ENCODE measurements at places on chromosomes 6 and 20.

DNA sequence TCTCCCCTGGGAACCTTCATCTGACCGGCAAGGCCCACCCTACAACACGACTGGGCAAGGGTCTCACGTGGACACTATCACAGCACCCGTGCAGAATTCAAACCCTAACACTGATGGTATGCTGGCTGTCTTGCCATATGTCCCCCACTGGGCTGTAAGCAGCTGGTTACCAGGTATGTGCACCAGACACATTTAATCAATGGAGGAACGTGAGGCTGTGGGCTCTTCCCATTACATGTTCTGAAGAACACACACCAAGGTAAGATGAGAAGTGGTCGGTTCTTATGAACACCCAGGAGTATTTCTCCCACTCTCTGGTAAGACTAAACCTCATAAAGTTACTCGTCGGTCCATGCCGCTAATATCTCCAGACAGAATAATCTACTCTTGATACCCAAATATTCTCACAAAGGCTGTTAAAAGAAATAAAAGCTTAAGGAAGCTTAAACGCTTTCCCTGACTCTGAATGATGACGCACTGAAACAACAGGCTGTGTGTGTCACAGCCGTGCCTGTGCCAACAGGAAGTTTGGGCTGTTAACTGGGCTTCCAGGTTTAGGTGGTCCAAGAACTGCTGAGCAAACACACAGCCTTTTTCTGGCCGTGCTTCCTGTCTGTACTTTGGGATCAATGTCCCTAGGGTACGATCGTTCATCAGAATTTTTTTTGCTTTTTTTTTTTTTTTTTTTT is 75.3 kb downstream of the SLC23A2 start:
- DNase-seq: no peak

DNA sequence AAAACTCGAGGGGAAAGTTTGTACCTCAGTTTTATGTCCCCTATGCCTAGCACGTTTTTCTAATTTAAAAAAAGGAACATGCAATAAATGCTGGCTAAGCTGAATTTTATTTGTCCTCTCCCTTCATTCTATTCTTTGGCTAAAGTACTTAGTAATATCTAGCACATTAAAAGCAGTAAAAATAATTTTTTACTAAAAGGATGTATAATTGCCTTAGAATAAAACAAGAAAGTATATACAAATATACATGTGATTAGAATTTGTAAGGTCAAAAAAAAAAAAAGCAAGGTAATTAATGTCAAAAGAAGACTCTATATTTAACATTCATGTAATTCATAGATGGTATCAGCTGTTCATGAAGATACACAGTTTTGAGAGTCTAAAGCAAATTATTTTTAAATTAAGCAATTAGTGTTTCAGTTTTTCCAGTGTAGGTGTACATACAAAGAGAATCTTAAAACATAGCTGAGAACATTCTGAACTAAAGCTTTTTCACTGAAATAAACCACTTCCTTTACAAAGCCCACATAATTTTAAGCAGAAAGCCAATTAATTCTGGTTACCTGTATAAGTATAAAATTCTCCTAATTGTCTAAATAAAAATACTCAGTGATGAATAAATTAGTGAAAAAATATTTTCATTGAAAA is 32.4 kb downstream of the HBS1L start:
- DNase-seq: no peak

GRCh38 chr6:15811107-15811506 is 148.3 kb upstream of the DTNBP1 start:
- no peak for DNase-seq

GRCh38 chr6:82408952-82409431 is 45.4 kb downstream of the TPBG start:
- DNase-seq: no peak

DNA sequence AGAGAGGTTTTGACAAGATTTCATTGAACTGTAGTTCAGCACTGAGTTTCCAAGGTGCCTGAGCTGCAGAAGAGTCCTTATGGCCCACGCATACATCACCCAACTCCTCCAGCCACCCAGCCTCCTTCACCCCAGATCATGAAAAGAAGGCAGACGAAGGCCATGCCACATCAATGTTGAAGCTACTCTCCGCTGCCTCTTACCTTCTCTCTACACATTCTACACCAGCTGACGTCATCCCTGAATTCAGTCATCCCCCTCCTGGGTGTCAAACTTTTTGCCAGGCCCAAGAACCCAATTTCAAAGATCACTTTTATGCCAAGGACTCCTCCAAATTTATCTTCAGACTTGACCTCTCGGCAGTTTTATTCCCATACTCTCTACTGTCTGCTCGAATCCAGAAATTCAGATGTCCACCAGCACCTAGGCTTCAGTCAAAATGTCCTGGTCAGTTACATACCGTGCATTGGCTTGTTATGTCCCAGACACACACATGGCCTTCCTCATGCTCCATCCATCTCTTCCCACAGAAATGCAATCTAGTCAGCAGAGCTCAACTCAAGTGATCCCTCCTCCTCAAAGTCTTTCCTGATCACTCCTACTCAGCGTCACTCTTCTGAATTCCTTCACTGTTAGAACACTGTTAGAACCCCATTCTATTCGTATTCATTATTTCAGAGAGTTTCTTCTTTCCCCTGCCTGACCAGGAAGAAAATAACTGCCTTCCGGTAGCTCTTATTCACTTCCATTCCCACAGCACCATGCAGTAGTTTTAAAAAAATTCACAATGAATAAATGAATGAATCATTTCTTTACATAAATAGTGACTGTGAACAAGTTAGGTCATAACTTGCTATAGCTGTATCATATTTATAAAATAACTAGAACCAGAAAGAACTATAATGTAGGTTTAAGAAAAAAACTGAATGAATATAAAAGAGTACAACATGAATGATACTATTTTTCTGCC is 11.5 kb downstream of the ATXN1 start:
- no peak for DNase-seq

- DNase-seq: no peak
Measured at GRCh38 chr20:17498641-17499040, 32.5 kb downstream of the BFSP1 start.

DNA sequence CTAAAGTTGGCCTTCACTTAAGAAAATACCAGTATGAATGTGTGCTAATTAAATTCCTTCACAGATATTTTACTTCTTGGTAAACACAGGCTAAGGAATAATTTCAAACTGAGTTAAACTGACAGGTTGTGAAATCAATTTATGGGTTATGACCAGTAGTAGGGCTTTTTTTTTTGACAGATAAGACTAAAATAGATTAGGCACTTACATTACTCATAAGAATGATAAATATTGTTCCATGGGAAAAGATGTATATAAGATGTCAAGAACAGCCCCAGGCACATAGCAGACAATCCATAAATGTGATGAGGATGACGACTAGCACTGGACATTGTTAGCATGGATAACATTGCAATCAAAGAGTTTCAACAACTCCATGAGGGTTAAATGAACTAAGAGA is 22.9 kb downstream of the NT5E start:
- no peak for DNase-seq

DNA sequence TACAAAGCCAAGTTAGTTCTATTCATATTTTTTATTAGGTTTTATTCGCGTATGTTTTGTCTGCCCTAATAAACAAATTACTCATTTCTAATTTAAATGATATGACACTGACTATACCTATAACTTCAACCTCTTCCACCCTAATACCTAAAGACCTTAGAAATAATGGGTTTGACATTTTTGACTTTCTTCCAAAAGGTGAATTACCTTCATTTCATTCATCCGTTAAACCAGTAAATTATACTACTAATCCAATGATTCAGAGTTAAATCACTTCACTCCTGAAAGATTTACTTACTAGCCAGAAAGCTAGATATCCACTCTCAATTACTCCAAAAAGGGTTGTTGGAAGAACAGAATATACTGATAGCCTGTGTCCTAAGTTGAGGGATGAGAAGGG is 5.2 kb downstream of the MRPS10 start:
- no peak for DNase-seq

GRCh38 chr6:133730881-133731280 is 158.0 kb upstream of the TCF21 start:
- no peak for DNase-seq

GRCh38 chr6:32085759-32086459 is 23.2 kb downstream of the TNXB start:
- DNase-seq: no peak
